ENCODE measurements at places on chromosomes 16 and 17.

DNA sequence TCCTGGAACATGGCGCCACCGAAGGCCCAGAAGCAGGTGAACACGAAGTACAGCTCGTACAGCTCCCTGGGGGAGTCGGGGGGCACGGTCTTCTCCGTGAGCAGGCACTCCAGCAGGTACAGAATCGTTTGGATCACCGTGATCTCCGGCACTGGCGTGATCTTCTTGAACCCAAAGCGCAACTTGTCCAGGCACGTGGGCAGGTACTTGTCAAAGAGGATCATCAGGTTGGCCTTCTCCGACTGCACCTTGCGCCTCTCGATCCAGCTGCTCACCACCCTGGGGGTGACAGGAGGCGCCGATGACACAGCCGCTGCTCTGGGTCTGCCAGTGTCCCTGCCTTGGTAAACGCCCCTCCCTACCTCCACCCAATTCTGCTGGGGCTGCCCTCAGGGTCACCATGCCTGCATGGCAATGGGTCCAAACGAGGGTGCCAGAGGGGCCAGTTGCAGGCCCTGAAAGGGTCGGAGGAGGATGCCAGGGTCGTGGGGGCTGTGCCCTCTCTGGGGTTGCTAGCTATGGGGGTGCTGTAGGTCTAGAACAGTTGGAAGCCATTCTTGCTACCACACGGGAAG, 90.9 kb downstream of the DNAH17 start:
- no peak for DNase-seq

- DNase-seq: no peak
Measured at GRCh38 chr16:75494184-75494583, 1.1 kb downstream of the CHST6 start.

DNA sequence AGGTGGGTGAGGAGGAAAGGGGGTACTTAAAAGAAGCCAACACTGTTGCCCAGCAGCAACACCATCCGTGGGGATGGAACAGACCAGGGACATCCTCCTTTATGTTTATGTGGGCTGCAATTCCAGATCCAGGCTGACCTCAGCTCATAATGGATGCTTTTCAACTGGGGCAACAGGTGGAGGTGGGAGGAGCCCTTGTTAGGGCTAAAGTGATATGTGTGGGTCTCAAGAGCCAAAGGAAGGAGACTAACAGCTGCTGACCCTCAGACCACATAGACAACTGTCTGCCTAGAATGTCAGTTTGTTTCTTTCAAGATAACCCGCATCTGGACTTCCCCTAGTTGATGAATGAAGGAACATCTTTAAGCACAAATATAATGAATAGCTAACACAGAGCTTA, 2.0 kb upstream of the INPP5K start:
- no peak for DNase-seq

DNA sequence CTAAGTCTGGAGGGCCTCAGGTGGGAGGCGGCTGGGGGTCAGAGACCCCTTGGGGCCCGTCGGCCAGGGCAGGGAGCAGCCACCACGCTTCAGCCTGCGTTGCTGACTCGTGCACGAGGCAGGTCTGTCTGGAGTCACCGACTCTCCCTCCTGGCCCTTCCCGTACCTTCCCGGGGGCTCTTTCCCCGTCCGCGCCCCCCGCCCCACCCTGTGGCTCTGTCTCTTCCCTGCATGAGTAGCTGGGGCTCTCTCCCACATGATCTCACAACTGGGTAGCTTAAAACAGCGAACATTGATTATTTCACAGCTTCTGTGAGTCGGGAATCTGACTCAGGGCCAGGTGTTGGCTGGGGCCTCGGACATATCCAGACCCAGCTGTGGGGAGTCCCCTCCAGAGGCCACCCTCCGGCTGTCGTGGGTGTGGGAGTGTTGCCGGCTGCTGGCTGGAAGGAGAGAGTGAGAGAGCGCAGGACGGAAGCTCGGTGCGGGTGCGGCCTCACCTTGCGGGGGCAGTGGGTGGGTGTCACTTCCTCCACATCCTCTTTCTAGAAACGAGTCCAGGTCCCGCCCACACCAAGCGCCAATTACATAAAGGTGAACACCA, 17.3 kb downstream of the BAHCC1 start:
- DNase-seq: peak; percentile 58

DNA sequence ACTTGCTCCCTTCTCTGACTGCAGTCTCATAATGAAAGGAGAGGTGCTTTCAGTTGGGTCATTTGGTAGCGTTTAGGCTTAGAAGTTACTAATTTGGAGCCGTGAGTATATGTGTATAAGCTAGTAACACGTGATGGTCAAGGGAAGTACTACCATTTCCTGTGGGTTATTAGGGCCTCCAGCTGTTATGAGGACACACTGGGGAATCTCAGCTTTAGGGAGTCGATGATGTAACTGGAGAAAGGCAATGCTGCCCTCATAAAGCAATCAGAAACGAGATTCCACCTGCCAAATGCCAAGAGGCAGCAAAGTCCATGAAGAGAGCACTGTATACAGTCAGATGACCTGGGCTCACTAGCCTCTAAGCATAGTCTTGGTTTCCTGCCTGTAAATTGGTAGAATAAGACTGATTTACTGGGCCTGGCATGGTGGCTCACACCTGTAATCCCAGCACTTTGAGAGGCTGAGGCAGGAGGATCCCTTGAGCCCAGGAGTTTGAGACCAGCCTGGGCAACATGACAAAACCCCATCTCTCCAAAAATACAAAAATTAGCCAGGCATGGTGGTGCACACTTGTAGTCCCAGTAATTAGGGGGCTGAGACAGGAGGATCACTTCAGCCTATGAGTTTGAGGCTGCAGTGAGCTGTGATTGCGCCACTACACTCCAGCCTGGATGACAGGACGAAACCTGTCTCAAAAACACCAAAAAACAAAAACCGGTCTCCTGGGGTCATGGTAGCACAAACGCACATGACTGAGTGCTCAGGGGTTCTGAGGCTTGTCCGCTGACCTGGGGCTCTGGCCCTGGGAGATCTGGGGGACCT, 53.0 kb downstream of the SF3B3 start:
- DNase-seq: no peak

DNA sequence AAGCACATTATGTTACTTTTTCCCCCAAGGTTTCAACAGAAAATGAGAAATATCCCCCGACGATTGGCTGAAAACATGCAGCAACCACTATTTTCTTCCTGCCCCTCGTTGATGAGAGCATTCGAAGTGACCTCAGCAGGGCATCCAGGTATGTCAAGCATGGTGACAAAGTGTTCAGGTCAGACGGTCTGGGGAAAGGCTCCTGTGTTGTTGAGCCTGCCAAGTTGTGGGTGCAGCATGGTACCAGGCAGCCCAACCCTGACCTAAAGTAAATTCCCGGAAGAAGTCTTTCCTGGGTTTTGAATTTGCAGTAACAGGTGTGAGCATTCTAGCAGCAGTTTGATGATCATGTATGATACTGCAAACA, 51.7 kb upstream of the SEC14L1 start:
- peak; percentile 11 for DNase-seq

GRCh38 chr17:78785663-78786057, 3.6 kb upstream of the CYTH1 start:
- no peak for DNase-seq

DNA sequence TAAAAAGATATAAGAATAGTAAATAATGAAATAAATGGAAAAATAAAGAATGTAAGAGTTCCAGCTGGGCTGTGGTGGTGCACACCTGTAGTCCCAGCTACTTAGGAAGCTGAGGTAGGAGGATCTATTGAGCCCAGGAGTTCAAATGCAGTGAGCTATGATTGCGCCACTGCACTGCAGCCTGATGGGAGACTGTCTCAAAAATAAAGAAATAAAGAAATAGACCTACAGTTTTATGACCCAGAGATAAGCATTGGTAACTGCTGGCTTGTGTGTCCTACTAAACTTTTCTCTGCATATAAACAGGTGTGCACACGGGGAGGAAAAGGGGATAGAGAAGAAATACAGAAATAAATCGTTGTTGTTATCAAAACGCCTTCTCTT, 7.8 kb upstream of the PDP2 start:
- DNase-seq: no peak

- DNase-seq: no peak
Measured at GRCh38 chr17:29582254-29582765, 7.1 kb downstream of the GIT1 start.

DNA sequence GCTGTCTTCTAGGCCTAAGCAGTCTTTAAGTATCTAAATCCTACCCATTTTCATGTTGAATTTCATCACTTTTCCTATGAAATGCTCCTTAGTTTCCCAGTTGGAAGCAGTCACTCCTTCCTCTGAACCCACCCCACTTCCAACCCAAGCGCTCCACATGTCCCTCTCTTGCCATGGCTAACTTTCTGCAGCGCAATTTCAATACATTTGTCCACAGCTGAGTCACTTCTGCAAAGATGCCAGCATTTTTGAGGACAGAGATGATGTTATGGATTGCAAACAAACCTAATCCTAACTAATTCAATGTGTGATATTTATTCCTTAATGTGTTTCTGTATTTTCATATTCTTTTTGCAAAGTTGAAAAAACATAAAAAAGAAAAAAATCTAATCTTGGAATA, 71.7 kb downstream of the HLF start:
- DNase-seq: no peak

DNA sequence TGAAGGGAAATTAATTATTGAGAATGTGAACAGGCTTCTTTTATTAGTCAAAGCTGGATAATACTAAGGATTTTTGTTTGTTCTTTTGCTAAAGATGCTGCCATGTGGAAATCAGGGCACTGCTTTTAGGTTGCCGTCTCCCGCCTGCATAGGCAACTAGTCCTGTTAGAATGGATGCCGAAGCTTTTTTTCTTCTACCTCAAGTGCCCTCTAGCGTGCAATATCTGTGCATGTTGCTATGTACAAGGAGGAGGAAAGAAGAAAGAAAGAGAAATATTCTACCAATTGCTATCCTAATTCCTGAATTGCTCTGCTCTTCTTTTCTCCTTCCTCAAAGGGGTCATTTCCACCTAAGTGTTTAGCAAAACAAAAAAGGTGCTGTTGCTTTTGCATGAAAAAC, 5.2 kb upstream of the CDH8 start:
- DNase-seq: no peak

- DNase-seq: no peak
Measured at GRCh38 chr17:63641692-63642448, 19.7 kb downstream of the MAP3K3 start.

GRCh38 chr17:41464682-41465081, 2.5 kb downstream of the KRT32 start:
- no peak for DNase-seq

- no peak for DNase-seq
Measured at GRCh38 chr17:80456465-80457235, 19.8 kb downstream of the NPTX1 start.

- no peak for DNase-seq
Measured at GRCh38 chr16:17518441-17518840, 47.7 kb upstream of the XYLT1 start.

DNA sequence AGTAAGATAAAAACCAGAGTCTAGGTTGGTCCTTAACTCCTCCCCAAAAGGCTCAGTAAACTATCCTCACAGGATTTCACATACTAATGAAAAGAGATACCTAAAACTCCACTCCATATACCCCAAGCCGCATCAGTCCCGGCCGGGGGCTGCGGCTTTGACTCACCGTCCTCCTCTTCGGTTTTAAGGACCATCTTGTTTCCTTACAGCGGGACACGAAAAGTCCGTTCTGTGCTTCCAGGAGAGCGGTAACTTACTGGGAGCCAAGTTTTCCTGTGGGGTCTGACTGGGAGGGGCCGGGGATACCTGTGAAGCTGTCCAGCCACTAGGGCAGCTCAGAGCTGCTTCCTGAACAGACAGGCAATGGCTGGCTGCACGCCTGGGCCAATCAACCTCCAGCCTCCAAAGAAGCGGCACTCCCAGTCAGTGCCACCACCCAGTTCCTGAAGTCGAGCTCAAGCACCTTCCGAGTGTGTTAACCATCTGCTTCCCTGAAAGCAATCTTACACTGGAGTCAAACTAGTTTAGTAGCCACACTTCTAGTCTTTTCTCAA, 45.5 kb downstream of the CYTH1 start:
- DNase-seq: peak; percentile 40

DNA sequence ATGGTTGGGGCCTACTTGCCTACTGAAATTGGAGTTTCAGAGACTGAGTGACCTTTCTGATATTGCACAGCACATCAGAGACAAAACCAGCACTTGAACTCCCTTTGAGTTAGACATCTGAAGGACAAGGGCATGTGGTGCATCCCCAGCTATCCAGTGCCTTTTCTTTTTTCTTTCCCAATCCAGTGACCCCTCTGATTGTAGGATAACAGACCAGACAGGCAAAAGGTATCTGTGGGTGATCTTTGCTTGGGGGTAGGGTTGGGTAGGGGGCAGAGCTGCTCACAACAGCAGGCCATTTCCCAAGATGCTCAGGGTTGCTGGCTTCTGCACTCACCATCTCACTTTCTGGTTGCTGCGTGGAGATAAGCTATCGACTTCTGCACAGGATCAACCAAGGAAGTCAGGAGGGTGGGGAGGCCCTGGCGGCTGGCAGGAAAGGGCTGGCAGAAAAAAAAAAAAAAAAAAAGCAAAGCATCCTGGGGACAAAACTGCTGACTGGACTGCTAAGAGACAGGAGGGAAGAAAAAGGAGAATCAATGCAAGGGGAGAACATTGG, 42.2 kb downstream of the HOXB1 start:
- no peak for DNase-seq

DNA sequence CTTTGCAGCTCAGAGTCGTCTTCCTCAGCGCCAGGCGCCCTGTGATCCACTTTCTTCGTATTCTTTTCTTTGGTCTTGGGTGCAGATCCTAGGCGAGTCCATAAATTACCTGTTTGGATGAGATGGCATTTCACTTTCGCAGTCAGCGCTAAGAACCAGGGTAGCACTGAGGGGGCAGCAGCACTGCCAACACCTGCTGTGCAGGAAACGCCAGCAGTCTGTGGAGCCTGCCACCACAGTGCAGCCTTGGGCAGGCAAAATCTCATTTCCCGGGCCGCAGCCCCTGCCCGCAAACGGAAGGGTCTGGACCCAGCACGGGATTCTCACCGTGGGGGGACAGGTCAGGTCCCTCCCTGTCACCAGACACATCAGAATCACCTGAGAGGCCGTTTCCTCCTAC, 12.2 kb upstream of the ITGAE start:
- no peak for DNase-seq

Data from activated CD4-positive, alpha-beta T cell treated with anti-CD3 and anti-CD28 coated beads for 4 hours (primary cell).